ENCODE measurements at places on chromosomes 12 and 14.

DNA sequence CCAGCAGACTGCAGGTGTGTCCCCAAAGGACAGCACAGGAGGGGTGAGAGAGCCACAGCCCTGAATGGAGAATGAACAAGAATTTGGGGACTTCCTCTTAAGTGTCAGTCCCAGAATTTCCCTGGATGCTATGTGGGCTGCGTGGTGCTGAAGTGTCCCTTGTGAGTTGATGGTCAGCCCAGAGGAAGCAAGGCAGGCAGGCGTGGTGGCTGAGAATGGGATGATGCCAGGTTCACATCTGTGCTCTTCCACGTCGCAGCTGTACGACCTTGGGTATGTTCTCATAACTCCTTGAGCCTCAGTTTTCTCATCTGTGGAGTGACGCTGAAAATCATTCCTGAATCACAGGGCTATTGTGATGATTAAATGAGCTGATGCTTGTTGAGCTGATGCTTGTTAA is 62.1 kb upstream of the GPATCH2L start:
- DNase-seq: no peak

- no peak for DNase-seq
Measured at GRCh38 chr12:129202109-129202814, 349.0 kb downstream of the GLT1D1 start.

DNA sequence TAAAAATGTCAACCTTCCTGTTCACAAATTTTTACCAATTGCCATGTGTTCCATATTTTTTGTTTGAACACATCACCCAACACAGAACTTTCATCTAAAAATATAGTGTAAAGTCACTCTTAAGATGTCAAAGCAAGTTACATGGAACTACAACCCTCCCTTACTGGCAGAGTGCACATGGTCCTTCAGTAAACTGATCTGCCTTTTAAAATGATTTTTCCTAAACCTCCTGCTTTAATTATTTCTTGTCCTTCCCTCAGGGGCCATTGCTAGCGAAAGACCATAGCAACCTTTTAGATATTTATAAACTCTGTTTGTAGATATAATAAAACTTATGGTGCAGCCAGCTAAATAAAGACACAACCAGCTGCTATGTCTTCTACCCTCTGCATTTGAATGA is 255.2 kb upstream of the FAR2 start:
- no peak for DNase-seq

DNA sequence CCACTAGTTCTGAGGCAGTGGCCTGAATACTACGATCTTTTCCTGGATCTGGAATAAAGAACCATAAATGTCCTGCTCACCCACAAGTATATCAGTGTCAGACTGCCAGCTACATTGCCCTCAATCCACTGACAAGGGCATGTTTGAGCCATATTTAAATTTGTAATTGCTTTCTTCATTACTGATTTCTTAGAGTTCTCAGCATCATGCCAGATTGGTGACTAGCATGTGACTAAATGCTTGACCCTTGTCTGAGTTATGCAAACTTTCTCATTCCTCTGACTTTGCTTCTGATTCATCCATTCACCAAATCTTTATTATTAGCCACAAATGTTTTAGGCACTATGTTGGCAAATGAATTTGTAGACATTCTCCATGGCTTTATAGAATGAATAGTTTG is 143.6 kb upstream of the SLC16A7 start:
- DNase-seq: no peak

DNA sequence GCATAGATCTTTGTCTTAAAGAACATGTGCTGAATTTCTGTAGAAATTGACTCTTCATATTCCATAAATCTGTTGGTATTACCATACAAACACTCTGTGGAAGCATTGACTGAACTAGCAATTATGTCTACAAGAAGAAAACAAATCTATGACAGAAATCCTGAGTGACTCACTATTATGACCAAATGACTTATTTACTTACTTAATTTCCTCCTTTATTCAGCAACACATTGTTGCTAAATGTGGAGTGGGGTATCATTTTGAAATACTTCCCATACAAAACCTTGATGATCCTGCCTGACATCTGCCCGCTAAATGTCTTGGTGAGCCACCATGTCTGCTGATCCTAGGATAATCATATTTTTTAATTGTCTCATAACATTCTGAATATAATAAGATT is 99.1 kb upstream of the SLCO1C1 start:
- DNase-seq: no peak

- no peak for DNase-seq
Measured at GRCh38 chr14:73660511-73660910, 15.7 kb downstream of the DNAL1 start.

DNA sequence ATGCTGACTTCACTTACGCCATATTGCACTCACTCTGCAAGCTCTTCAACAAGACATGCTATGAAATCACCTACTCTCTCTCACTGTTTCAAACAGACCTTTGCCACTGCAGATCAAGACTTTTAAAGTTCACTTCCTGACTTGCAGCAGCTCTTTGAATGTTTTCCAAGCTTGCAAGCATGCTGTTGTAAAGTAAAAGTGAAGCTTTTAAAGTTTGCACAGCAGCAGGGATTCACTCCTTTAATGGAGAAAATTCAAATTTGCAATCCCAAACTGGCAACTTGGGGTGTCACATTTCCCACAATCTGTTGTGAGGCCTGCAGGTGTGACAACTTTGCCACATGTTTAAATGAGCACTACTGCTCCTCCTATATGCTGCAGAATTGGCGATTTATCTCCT is 270.9 kb downstream of the ALX1 start:
- no peak for DNase-seq
